Tibial nerve (tissue), 4 donors: ENCODE measurements at places on chromosomes 7 and 10.

DNA sequence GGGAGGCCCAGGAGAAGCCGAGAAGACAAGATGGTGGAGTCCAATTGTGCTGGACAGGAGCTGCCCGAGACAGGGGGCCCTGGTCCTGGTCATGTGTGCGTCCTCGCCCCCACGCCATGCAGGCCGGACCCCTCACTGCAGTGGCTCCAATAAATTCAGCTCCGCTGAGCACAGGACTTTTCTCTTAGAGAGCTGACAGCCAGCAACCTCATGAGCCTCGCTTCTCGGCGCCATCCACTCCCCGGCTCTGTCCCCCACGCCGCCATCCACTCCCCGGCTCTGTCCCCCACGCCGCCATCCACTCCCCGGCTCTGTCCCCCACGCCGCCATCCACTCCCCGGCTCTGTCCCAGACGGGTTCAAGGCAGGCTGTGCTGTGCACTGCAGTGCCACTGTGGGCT, 2.8 kb upstream of the UTF1 start:
- no peak overlapping the region for H3K27ac ChIP-seq
- H3K4me3 ChIP-seq: no peak overlapping the region
- no peaks in the 10 kb centered on the region for H3K36me3 ChIP-seq
- DNase-seq: no peak
- no peaks in the 10 kb centered on the region for H3K4me1 ChIP-seq

DNA sequence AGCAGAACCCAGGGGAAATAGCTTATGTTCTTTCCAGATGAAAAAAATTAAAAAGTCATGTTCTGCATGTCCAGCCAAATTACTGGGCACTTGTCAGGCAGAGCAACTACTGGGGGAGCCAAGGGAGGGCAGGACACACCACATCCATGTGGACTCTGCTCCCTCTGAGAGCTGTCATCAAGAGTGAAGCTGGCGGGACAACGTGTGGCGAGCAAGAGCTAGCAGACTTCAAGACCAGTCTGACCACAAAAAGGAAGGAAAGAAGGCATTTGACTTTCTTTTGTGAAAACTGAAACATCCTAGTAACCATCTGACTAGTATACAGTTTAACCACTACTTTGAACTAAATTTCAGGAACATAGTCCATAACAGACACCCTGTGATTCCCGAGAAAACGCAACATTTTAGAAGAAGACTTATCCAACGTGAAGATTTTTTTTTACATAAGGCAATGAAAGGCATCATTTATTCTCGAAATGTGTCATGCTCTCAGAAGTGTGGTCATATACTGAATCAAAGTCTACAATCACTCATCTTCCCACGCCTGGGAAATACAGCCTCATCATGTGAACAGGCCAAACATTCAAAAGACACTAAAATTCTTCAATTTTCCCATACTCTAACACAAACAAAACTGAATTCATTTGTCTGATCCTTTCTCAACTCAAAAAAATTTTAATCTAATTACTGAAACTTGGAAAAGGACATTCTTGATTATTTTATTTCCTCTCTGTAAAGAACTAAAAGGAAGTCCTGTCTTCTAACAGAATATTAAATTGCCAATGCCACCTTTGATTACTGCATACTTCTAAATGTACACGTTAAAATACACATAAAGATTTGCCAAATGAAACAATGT, 15.5 kb downstream of the CYTH3 start:
- peak; percentile 34 for DNase-seq
- H3K36me3 ChIP-seq: no peaks in the 10 kb centered on the region
- no peak overlapping the region for H3K4me3 ChIP-seq
- H3K27ac ChIP-seq: peak overlapping the region; percentile 21

- H3K36me3 ChIP-seq: no peaks in the 10 kb centered on the region
- H3K4me1 ChIP-seq: no peaks in the 10 kb centered on the region
- no peak for DNase-seq
- no peaks in the 10 kb centered on the region for H3K27me3 ChIP-seq
- no peak overlapping the region for H3K27ac ChIP-seq
These were observed 101.1 kb downstream of the ICA1 start for GRCh38 chr7:8160779-8161345.

DNA sequence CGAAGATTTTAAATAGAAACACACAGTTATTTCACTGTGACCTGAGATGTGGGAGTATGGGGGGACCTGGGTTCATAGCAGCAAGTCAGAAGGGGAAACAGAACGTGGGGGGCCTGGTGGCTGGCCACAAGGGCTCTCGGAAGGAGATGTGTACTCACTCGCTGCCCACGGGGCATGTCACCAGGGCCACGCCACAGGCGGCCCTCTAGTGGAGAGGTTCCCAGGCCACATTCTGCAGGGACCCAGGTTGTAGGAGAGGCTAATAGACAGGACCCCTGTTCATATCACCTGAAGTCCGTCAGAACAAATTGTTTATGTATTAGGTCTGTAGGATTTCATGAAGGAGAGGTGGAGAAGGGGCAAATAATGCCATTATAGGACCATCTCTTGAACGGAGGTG, 25.1 kb upstream of the SVOPL start:
- no peaks in the 10 kb centered on the region for H3K36me3 ChIP-seq
- no peaks in the 10 kb centered on the region for H3K27me3 ChIP-seq
- no peak overlapping the region for H3K27ac ChIP-seq
- no peak overlapping the region for H3K4me3 ChIP-seq

GRCh38 chr7:133071506-133071905, 10.4 kb downstream of the CHCHD3 start:
- no peaks in the 10 kb centered on the region for H3K27me3 ChIP-seq
- peaks cover 37% of the 10 kb centered on the region for H3K36me3 ChIP-seq
- no peak overlapping the region for H3K27ac ChIP-seq
- DNase-seq: no peak

GRCh38 chr10:26544932-26545331, 106.8 kb downstream of the APBB1IP start:
- no peaks in the 10 kb centered on the region for H3K4me1 ChIP-seq
- H3K4me3 ChIP-seq: no peak overlapping the region
- H3K27ac ChIP-seq: no peak overlapping the region
- DNase-seq: no peak

DNA sequence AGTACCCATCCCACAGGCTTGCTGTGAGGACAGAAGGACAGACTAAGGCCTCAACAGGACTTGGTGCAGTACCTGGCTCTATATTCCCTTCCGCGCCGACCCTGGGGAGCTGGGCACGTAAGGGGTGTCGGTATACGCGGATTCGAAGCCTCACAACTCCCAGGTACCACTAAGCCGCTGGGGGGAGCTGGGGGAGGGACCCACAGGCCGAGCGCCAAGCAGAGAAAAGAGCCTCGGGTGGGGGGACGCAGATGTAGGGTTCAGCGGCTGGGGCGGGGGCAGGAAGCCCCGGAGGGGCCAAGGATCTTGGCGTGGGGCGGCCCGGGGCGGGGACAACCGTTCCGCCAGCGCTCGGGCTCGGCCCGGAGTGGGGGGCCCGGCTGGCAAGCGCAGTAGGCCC, 126.4 kb upstream of the ZNF746 start:
- peak overlapping the region; percentile 91 for H3K27ac ChIP-seq
- no peak for DNase-seq
- H3K27me3 ChIP-seq: no peaks in the 10 kb centered on the region
- peak overlapping the region; percentile 99 for H3K4me3 ChIP-seq
- no peaks in the 10 kb centered on the region for H3K36me3 ChIP-seq

DNA sequence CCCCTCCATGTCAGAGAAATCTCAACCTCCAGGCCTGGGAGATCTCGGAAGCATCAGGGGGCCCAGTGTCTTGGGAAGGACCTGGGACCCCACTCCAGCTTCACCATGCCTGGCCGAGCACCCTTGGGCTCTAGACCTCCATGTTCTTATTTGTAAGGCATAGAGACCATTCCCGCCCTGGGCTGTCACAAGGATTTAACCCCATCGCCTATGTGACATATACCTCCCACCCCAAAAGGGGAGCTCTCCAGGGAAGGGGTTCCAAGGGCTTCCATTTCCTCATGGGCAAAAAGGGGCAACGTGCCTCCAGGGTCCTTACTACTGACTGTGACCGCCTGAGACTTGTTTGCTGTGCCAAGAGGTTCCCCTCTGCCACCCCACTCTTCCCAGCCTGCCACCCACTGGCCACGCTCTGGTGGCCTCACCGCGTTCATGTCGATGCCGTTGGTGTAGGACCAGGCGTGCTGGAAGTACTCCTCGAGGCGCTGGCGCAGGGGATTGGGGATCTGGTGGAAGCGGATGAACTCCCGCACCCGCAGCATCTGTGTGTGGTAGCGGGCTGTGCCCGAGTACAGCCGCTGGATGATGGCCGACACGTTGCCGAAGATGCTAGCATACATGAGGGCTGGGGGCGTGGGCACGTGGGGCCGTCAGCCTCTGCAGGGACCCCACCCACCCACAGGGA, 27.5 kb downstream of the KCNH2 start:
- H3K4me1 ChIP-seq: peaks cover 27% of the 10 kb centered on the region
- DNase-seq: no peak
- H3K27ac ChIP-seq: no peak overlapping the region

GRCh38 chr10:70830164-70830563, 14.4 kb downstream of the SGPL1 start:
- H3K4me3 ChIP-seq: no peak overlapping the region
- no peaks in the 10 kb centered on the region for H3K36me3 ChIP-seq
- H3K4me1 ChIP-seq: peaks cover 15% of the 10 kb centered on the region
- H3K27me3 ChIP-seq: no peaks in the 10 kb centered on the region
- no peak for DNase-seq
- H3K27ac ChIP-seq: no peak overlapping the region

GRCh38 chr7:15954671-15955354, 268.3 kb upstream of the MEOX2 start:
- H3K4me3 ChIP-seq: no peak overlapping the region
- no peak overlapping the region for H3K27ac ChIP-seq
- no peaks in the 10 kb centered on the region for H3K27me3 ChIP-seq

GRCh38 chr7:156640949-156641485, 443 bp downstream of the RNF32 start:
- no peak overlapping the region for H3K27ac ChIP-seq
- H3K4me1 ChIP-seq: peaks cover 13% of the 10 kb centered on the region
- no peaks in the 10 kb centered on the region for H3K36me3 ChIP-seq
- peak overlapping the region; percentile 68 for H3K4me3 ChIP-seq

GRCh38 chr10:13503745-13504463, 24.9 kb downstream of the BEND7 start:
- no peak for DNase-seq
- no peaks in the 10 kb centered on the region for H3K27me3 ChIP-seq
- H3K4me3 ChIP-seq: no peak overlapping the region
- H3K4me1 ChIP-seq: peaks cover 9% of the 10 kb centered on the region

DNA sequence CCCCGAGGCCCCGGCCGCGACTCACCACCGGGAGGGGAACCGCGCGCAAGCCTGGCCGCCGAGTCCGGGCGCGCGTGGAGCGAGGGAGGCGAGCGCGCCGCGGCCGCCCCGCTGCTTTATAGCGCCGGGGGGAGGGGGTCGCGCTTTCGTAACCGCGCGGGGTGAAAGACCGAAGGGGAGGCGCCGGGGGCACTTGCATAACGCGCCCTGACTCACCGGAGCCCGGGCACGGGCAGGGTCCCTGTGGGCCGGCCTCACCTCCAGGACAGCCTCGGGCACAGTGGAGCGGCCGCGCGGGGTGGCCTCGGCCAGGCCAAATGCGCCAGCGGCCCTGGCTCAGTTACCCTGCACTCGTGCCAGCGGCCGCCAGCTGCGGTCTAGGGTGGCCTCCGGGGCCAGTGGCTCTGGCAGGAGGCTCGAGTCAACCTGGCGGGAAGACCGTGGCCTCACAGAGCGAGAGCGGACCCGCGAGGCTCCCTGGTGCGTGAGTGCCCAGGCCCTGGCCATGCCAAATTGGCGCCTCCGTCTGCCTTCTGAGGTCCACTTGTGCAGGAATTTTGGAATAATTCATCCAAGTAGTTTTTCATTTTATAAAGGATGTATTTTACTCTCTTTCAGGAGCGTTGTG, at the start of gene RBP4:
RBP4 (minus strand) TSS at position 90 of the 628 bp plus-strand sequence. CDS start 207 bp downstream, outside the sequence.
- H3K4me1 ChIP-seq: no peaks in the 10 kb centered on the region
- no peak for DNase-seq
- no peak within 1 kb of the TSS for H3K4me3 ChIP-seq
- H3K27me3 ChIP-seq: peaks cover 29% of the 10 kb centered on the region
- peak within 1 kb of the TSS; percentile 59 for H3K27ac ChIP-seq

DNA sequence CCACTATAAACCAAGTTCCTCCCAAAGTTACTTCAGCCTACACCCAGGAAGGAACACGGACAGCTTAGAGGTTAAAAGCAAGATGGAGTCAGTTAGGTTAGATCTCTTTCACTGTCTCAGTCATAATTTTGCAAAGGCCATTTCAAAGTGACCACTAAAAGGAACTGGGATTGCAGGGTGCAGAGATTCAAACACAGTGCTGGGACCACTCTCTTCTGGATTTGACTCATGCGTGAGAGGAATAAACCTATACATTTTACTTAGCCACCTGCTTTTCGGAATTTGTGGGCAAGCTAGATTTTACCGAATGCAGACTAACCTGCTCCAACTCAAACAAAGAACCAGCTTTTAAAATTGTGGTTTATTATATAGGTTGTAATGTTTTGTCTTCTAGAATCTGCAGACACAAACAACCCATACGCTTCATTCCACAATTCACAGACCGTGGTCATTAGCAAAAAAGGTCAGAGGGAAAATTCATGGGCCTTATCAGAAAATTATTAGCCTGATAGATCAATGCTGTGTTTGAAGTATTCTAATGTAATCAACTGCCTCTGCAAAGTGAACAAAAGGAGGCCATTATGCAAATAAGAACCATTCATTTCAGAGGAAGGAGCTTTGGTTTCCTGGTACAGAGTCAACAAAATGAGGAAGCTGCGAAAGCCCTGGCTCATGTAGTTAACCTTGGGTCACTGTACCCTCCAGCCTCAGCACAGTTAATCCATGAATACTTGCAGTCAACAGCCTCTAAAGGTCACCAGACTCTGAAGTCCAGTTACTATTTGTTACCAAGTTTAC, 342.7 kb upstream of the KLF6 start:
- DNase-seq: no peak
- H3K27me3 ChIP-seq: no peaks in the 10 kb centered on the region
- H3K4me1 ChIP-seq: peaks cover 40% of the 10 kb centered on the region
- no peak overlapping the region for H3K4me3 ChIP-seq

- DNase-seq: no peak
- no peaks in the 10 kb centered on the region for H3K36me3 ChIP-seq
- H3K27me3 ChIP-seq: no peaks in the 10 kb centered on the region
- no peak overlapping the region for H3K4me3 ChIP-seq
These were observed 9.6 kb upstream of the MYPN start for GRCh38 chr10:68099736-68100135.

DNA sequence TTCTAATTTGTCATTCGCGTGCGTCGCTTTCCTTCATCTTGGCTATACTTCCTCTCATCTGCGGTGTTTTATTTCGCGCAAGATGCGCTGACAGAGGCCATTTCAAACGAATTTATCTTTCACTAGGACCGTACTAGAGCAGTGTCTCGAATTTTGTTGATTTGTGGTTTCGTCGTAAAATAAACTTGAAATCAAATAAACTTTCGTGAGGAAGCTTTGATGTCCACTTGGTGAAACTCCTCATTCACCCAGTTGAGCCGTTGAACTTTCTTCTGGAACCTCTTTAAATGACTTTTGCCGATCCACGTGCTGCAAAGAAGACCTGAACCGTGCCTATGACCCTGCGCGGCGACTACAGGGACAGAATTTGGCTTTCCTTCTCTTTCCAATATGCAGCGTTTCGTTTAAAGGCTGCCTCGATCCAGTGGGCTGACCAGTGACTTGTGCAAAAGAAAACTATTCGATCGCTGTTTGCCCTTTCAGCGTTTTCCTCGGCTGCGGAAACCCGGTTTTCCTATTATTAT, 163.9 kb upstream of the PPP1R3A start:
- H3K27ac ChIP-seq: peak overlapping the region; percentile 43
- no peaks in the 10 kb centered on the region for H3K27me3 ChIP-seq
- H3K36me3 ChIP-seq: no peaks in the 10 kb centered on the region
- H3K4me3 ChIP-seq: peak overlapping the region; percentile 44
- peaks cover 5% of the 10 kb centered on the region for H3K4me1 ChIP-seq
